ENCODE measurements at places on chromosomes 1 and 21.

GRCh38 chr1:26315874-26316850, 1.6 kb upstream of the CD52 start:
- DNase-seq, result no peak

GRCh38 chr1:178530037-178530402, 17.1 kb downstream of the TEX35 start:
- peak; percentile 17 for DNase-seq

GRCh38 chr1:13723810-13724209, 23.8 kb downstream of the PRDM2 start:
- DNase-seq, result no peak

GRCh38 chr1:153277852-153278251, 18.4 kb downstream of the LORICRIN start:
- peak; percentile 53 for DNase-seq

GRCh38 chr1:178509414-178510007, 3.4 kb upstream of the TEX35 start:
- DNase-seq, result peak; percentile 12

DNA sequence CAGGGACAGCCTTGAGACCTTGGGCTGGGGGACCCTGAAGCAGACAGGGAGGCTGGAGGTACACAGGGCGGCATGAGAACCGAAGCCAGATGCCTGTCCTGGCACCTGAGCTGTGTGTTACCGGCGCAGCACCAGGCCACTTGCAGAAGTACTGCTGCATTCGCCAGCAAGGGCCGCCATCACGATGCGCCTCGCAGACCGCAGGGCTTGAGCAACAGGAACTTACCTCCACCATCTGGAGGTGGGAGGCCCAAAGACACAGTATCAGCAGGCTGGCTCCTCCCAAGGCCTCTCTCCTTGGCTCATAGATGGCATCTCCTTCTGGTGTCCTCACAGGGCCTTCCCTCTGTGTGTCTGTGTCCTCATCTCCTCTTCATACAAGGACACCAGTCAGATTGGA, 90.1 kb downstream of the PRDM16 start:
- DNase-seq, result no peak

- DNase-seq, result no peak
Measured at GRCh38 chr1:29180497-29181412, 945 bp downstream of the SRSF4 start.

DNA sequence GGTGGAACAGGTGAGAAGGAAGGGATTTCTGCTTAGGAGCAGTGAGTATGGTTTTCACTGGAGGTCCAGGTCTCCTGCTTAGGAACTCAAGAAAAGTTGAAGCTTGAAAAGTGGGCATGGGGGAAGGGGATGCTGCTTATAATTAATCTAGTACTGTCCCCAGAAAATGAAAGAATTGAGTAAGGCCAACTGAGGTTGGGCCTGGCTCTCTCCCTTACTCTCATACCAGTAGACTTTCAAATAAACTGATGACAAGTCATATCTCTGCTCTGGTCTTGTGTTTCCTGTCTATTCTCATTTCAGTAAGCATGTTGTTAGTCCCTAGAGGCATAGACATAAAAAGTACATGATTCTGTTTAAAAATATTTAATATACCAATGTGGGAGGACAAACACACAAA, 26.4 kb downstream of the CD48 start:
- DNase-seq, result no peak

DNA sequence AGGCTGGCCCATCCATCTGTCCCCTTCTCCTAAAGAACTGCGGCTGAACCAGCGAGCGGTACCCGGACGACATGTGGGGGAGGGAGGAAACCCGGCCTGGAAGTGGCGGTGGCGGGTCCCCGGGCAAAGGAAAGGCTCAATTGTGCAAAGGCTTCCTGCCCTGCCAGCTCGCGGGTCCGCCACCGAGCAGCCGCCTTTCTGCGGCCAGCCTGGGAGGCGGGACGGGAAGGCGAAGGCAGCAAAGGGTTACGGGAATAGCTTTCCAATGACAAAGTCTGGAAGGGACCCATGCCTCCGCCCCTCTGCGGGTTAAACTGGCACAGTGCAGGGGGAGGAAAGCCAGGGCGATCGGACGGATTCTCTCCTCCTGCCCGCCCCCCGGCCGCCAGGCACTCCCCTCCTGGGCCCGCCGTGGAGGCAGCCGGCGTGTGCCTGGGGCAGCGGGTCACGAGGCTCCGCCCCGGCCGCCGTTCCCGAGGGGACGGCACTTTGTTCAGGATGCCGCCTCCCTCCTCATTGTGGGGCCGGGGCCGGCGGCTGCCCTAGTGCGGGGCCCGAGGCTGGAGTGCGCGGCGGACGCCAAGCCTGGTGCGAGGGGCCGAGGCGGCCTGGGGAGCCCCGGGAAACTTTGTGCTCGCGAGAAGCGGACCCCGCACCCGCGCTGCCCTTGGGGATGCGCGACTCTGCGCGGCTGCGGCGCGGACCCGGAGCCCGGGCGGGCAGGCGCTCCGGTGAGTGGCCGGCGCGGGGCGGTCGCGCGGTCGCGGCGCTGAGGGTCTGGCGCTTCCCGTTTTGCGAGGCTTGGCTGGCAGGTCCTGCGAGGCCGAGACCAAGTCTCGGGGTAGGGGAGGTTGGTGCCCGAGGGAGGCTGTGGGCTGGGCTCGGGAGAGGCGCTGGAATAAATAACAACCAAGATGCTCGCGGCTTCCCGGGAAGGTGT, at the start of gene NAV1:
Gene NAV1 (plus strand): TSS at position 516 of the 940 bp plus-strand sequence. CDS start 83,758 bp downstream, outside the sequence.
- peak; percentile 68 for DNase-seq

DNA sequence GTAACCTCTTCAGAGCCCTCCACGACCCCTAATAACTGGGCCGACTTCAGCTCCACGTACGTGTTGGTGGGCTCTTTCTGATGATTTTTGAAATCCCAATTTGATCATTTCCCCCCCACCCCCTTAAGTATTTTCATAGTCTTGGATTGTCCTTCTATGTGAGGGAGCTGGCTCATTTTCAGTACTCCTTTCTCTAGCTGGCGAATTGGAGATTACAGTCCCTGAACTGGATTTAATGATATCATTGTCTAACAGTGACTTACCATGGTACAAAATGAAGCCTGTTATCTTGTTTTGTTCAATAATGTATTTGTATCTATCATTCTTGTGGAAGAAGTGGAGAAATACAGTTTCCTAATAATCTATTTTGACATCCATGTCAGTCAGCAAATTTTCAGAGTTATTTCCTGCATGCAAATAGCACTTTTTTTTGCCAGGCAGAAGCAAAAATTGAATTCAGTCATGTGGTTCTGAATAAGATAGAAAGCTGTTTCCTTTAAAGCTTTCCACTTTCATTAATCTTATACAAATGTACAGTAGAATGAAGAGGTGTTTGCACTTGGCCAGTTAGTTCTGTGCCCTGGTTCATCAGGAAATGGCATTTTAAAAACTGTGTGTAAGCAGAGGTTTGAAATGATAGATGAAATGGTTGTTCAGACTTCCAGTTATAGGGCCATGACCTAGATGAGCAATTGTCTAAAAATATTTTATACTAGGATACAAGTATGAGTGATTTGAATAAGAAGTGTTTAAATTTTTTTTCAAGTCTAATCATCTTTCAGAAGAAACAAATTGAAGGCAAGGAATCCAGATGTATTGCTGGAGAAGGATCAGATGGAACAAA, 104.2 kb downstream of the ATP5PO start:
- DNase-seq, result no peak

DNA sequence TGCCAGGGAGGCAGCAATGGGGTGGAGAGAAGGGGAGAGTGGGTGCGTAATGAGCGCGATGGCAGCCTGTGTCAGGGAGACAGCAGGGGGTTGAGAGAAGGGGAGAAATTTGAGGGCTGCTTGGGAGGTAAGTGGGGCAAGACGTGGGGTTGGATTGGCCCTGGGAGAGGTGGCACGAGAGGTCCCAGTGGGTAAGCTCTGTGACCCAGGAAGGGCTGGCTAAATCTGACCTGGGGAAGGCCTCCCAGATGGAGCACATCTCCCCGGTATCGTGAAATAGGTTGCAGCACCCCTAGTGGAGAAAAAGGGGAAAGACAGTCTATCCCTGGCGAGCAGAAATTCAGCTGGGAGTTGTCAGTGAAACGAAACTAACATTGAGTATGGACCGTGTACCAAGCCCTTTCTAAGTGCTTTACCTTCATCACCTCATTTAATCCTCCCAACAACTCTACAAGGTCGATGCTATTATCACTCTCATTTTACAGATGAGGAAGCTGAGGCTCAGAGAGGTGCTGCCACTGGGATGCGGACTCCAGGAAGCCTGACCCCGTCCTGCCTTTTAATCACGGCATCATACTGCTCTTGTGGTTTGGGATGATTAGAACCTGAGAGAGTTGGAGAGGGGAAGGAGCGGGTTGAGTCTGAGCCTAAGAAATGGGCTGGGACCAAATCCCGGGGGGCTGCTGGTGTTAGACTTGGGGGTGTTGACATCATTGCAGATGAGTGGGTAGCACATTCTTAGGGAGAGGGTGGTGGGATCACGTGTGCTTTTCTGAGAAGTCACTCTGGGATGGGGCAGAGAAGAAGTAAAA, 56.6 kb upstream of the RPL11 start:
- DNase-seq, result peak; percentile 52
